ENCODE measurements at places on chromosomes 5 and 9. TPM values are rescaled to one million over a fixed set of nuclear protein-coding genes. Genes with fewer than 3 reads are reported as not detected.
A peak's percentile ranks its signal among the peaks of the same experiment; 100 is the strongest.

DNA sequence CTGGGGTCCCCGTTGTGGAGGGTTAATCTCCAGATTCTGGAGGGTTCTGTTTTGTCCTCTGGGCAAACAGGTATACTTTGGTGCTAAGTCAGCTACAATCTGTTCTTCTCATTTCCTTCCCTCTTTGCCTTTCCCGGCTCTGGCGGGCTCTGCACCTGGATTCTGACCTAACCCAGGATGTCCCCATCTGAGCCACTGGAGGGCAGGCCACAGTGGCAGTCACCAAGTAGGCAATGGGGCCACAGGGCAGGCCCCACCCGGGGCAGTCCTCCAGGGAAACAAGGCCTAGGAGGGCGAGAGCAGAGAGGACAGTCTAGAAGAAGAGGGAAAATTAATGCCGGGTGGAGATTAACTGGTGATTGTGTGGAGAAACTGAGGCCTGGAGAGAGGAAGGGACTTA lies 40.4 kb upstream of the HRH2 start:
- no peaks in the 10 kb centered on the region for H3K27me3 ChIP-seq
- peak; percentile 22 for DNase-seq
- no peaks in the 10 kb centered on the region for H3K36me3 ChIP-seq

- peaks cover 83% of the 10 kb centered on the region for H3K4me1 ChIP-seq
- no peak overlapping the region for H3K27ac ChIP-seq
- H3K27me3 ChIP-seq, result no peaks in the 10 kb centered on the region
- peaks cover 9% of the 10 kb centered on the region for H3K36me3 ChIP-seq
- H3K4me3 ChIP-seq, result no peak overlapping the region
- DNase-seq, result no peak
Measured at GRCh38 chr9:131703697-131704096, 36.2 kb downstream of the RAPGEF1 start.

DNA sequence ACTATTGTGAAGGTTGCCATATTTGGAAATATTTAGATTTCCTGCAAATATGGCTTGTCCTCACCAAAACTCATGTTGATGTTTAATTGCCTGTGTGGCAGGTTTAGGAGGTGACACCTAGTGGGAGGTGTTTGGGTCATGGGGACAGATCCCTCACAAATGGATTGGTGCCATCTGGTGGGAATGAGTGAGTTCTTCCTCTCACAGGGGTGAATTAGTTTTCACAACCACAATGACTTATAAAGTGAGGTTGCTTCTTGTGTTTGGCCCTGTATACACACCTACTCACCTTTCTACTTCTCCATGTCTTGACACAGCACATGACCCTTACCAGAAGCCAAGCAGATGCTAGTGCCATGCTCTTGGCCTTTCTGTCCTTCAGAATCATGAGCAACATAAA lies 41.1 kb downstream of the ISOC1 start:
- H3K4me3 ChIP-seq, result no peak overlapping the region
- peaks cover 2% of the 10 kb centered on the region for H3K36me3 ChIP-seq
- no peaks in the 10 kb centered on the region for H3K27me3 ChIP-seq
- DNase-seq, result peak; percentile 22
- no peaks in the 10 kb centered on the region for H3K4me1 ChIP-seq

DNA sequence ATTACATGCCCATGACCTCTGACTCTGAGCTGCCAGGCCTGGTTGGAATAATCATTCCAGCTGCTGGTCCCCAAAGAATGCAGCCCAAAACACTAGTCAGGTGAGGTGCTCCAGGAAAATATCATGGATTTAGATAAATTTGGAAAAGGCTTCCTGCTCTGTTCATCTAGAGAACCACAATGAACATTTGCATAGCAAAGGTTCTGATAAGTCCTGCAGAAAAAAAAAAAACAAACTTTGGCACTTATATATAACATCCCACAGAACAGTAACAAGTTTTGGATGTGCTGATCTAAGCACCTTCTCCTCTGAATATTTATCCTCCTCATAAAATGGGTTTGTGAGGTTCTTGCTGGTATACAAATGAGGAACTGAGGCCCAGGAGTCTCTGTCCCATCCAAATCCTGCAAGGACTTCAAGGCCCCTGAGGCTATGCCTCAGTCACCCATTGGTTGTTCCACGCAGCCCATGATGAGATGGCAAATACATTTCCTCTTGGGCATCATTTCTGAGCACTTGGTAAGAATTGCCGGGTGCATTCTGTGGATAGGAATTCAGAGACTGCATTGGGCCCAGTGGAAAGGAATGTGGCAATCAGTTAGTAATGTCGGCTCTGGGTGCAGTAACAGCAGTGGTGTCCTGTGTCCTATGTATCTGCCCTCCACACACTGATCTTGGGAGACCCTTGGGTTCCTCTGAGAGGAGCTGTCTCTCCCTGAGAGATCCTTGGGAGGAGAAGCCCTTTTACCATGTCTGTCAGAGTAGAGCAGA lies 73.4 kb upstream of the ASS1 start:
- H3K27ac ChIP-seq, result no peak overlapping the region
- H3K27me3 ChIP-seq, result no peaks in the 10 kb centered on the region
- DNase-seq, result no peak
- H3K36me3 ChIP-seq, result peaks cover 3% of the 10 kb centered on the region

DNA sequence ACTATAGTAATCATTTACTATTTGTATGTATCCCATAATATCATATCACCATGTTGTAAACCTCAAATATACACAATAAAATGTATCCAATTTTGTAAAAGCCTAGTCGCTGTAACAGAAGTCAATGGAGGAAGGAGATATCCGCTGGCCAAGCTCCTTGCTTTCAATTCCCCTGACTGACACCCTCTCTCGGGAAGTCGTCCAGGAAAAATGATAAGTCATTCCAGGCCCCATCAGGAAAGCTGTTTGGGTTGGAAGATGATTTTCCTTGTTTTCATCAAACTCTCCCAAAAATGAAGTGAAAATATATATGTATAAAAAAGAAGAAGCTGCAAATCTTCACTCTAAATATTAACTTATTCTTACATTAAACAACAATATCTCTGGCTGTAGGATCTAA lies 52.2 kb upstream of the GABRB2 start:
- H3K4me1 ChIP-seq, result no peaks in the 10 kb centered on the region
- no peak overlapping the region for H3K4me3 ChIP-seq
- no peak overlapping the region for H3K27ac ChIP-seq
- no peak for DNase-seq
- H3K27me3 ChIP-seq, result no peaks in the 10 kb centered on the region

DNA sequence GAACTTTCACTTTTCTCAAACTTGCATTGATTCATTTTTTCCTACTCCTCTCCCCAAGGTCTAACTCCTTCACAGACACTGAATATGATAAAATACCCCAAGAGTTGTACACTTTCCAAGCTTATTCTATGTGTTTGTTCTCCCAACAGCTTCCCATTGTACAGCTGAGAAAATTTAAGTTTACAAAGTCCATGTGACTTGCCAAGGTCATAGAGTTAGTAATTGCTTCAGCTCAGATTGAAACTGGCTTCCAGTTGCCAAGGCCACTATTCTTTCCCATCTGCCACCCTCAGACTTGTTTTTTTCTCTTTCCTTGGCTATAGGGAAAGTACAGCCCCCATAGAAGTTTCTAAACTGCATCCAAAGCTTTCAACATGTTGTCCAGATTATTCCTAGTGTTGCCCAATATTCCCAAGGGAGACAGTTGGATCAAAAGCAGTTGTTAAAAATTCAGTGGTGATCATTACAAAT lies 34.8 kb downstream of the TNFSF8 start:
- no peaks in the 10 kb centered on the region for H3K27me3 ChIP-seq
- H3K27ac ChIP-seq, result peak overlapping the region; percentile 90
- DNase-seq, result no peak

GRCh38 chr9:137379761-137380161 lies 43.2 kb downstream of the EXD3 start:
- H3K27me3 ChIP-seq, result no peaks in the 10 kb centered on the region
- H3K36me3 ChIP-seq, result no peaks in the 10 kb centered on the region
- H3K4me3 ChIP-seq, result no peak overlapping the region
- no peak overlapping the region for H3K27ac ChIP-seq

- peaks cover 28% of the 10 kb centered on the region for H3K27me3 ChIP-seq
- no peak overlapping the region for H3K27ac ChIP-seq
- H3K4me3 ChIP-seq, result no peak overlapping the region
- no peaks in the 10 kb centered on the region for H3K4me1 ChIP-seq
- no peaks in the 10 kb centered on the region for H3K36me3 ChIP-seq
Measured at GRCh38 chr9:132997591-132997990, 19.1 kb downstream of the GFI1B start.

DNA sequence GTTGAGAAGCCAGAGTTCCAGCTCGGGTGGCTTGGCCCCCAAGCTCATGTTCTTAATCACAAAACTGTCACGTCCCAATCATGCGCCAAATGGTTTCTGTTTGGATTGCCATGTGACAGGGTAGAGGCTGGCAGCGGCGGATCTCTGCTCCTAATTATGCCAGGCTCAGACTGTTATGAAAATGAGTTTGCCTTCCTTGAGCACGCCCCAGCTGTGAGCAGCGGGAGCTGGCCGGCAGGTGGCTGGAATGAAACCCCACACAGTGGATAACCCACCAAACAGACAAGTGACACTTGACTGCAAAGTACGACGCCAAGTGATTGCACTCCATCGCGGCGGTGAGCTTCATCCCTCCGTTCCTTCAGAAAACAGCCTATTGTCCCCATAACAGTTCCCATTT lies 75.4 kb downstream of the CFAP77 start:
- DNase-seq, result no peak
- H3K27ac ChIP-seq, result no peak overlapping the region
- peaks cover 24% of the 10 kb centered on the region for H3K4me1 ChIP-seq
- H3K4me3 ChIP-seq, result no peak overlapping the region
- peaks cover 46% of the 10 kb centered on the region for H3K27me3 ChIP-seq

GRCh38 chr9:15180124-15180523 lies 126.9 kb downstream of the TTC39B start:
- DNase-seq, result no peak
- peaks cover 15% of the 10 kb centered on the region for H3K4me1 ChIP-seq
- H3K36me3 ChIP-seq, result peaks cover 46% of the 10 kb centered on the region
- no peak overlapping the region for H3K27ac ChIP-seq

DNA sequence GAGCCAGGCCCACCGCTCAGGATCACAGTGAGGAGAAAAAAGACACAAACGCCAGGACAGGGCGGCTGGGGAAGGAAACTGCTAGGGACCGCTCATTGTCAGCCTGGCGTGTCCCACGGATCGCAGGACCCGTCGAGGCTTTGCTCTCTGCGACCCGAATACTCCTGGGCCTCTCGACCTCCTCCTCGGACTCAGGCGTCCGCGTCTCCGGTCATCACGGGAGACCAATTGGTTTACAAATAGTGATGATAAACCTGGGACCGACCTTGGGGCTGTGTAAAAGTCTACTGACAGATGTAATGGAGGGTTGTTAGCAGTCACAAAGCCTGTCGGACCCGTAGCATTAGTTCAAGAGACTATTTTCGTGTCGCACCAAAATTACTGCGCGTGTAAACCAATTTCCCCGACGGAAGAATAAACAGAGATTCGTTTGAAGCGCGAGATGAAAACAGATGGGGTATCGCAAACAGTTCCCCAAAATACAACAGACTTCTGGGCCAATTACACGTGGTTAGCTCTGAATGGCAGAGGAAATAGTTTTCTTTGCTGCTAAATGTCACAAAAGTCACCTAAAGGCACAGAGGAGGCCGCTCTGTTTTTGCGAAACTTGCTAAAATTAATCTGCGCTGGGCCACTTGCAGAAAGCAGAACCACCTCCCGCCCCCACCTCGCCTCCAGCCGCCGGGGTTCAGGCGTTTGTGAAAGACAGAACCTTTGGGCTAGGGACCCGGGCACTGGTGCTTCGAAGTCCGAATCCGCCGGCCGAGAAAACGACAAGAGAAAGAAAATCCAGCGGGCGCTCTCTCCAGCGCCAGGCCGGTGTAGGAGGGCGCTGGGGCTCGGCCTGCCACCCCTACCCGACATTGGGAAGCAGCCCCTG lies 67.6 kb downstream of the FOXD1 start:
- DNase-seq, result peak; percentile 5
- H3K27ac ChIP-seq, result no peak overlapping the region
- no peak overlapping the region for H3K4me3 ChIP-seq
- H3K36me3 ChIP-seq, result peaks cover 2% of the 10 kb centered on the region

DNA sequence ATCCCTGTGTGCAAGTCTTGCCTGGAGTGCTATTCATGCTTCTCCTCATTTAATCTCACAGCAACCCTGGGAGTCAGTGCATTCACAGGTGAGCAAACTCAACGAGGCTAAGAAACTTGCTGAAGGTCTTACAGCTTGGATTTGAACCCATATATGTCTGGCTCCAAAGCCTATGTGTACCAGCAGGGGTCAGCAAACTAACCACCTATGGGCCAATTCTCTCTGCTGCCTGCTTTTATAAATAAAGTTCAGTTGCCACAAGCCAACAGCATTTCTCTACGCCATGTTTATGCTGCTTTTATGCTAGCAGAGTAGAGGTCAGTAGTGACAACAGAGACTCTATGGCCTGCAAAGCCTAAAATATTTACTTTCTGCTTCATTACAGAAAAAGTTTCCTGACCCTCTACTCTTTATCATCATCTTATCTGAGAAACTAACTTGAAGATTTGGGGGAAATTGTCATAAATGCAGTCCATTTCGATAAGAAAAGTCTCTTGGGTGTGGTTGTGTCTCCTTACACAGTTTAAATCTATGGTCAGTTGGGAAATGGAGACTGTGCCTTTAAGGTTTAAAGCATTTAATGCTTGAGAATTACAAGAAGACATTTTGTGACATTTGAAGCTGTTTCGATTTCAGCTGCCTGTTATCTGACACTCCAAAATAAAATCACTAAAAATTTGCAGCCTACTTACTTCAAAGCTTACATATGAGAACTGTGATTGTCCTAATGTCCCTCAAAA lies 137.7 kb downstream of the PRELID2 start:
- no peaks in the 10 kb centered on the region for H3K4me1 ChIP-seq
- no peaks in the 10 kb centered on the region for H3K36me3 ChIP-seq
- H3K27ac ChIP-seq, result no peak overlapping the region
- peak; percentile 46 for DNase-seq
- H3K27me3 ChIP-seq, result no peaks in the 10 kb centered on the region
- no peak overlapping the region for H3K4me3 ChIP-seq

- peaks cover 2% of the 10 kb centered on the region for H3K4me1 ChIP-seq
- H3K27me3 ChIP-seq, result peaks cover 14% of the 10 kb centered on the region
- no peak overlapping the region for H3K4me3 ChIP-seq
- no peak overlapping the region for H3K27ac ChIP-seq
Measured at GRCh38 chr9:38127271-38127839, 58.3 kb upstream of the SHB start.

PDE4D gene
- total RNA-seq, result 68.5 TPM

ZNF608 gene
- total RNA-seq, result not detected

TAF11L5 gene
- total RNA-seq, result not detected

KCNV2 gene
- total RNA-seq, result not detected

SSNA1 gene
- total RNA-seq, result 58.6 TPM

SLC23A1 gene
- 0.43 TPM for total RNA-seq

POMT1 gene
- 28.2 TPM for total RNA-seq

RANBP3L gene
- total RNA-seq, result 0.07 TPM

All from activated CD4-positive, alpha-beta T cell treated with anti-CD3 and anti-CD28 coated beads for 36 hours (primary cell).